ENCODE measurements at places on chromosomes 3 and 15.

- DNase-seq, result peak; percentile 23
Measured at GRCh38 chr15:55279746-55280351, 9.8 kb downstream of the RAB27A start.

GRCh38 chr3:71077070-71077469 lies 506.5 kb downstream of the FOXP1 start:
- DNase-seq, result no peak

GRCh38 chr3:118705487-118706219 lies 329.0 kb downstream of the IGSF11 start:
- no peak for DNase-seq

DNA sequence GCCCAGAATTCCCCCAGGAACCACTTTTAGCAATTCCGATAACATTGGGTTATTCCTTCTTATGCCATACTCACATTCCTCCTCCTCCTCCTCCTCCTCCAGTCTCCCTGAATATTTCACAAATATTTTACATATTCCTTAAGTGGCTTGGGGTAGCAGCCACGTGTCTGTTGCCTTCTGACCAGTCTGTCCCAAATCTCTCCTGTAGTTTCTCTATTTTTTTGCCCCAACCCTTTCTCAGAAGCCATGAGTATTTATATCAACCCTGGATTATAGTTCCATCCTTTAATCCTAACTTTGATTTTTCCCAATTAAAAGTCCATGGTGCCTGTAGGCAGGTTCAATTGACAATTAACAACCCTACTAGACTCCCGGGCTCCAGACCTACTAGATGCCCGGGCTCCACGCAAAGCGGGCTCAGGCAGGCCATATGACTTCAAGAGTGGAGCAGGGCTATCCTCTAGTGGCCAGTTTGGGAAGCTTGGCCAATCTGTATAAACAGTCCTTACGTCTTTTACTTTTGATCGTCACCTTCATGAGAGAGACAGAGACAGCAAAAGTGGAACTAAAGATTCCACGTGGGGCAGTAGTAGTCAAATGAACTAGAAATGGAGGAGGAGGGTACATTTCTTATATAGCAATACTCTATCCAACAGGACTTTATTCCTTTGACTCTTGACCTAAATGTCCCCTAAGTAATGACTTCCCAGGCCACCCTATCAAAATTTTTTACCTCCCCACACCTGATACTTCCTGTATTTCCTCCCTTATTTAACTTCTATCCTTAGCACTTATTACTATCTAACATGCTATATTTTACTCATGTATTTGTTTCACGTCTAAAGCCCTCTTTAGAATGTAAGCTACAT lies 69.7 kb downstream of the USF3 start:
- peak; percentile 80 for DNase-seq

DNA sequence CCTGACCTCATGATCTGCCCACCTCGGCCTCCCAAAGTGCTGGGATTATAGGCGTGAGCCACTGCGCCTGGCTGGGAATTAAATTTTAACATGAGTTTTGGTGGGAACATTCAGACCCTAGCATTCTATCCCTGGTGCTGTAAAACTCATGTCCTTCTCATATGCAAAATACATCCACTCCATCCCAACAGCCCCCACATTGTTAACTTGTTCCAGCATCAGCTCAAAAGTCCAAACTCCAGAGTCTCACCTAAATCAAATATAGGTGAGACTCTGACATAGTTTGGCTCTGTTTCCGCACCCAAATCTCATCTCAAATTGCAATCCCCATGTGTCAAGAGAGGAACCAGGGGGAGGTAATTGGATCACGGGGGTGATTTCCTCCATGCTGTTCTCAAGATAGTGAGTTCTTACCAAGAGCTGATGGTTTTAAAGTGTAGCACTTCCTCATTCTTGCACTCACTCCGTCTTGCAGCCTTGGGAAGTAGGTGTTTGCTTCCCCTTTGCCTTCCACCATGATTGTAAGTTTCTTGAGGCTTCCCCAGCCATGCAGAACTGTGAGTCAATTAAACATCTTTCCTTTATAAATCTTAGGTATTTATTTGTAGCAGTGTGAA lies 96.2 kb upstream of the PLCL2 start:
- DNase-seq, result peak; percentile 57

DNA sequence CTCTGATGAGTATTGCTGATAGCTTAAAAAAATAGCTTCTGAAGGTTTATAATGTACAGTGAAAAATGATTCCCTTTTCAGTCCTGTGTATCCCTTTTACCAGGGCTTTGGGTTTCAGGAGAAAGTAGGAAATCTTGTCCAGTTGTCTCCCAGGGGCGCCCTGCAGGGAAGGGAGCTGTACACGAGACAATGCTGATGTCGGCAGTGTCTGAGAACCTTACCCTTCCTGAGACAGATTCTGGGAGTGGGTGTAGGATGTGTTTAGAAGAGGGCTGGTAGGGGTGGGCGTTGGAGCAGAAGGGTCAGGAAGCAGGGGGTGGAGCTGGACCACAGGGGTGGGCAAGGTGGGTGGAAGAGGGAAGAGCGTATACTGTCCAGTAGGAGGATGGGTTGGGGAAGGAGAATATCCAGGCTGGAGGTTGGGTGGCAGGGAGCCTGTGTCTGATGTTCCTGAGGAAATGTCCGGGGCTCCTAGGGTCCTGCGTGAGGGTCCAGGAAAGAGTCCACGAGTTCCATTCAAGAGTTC lies 5.6 kb downstream of the THPO start:
- DNase-seq, result no peak

Measured in B cell (primary cell).